ENCODE measurements at places on chromosomes 16 and 17.

DNA sequence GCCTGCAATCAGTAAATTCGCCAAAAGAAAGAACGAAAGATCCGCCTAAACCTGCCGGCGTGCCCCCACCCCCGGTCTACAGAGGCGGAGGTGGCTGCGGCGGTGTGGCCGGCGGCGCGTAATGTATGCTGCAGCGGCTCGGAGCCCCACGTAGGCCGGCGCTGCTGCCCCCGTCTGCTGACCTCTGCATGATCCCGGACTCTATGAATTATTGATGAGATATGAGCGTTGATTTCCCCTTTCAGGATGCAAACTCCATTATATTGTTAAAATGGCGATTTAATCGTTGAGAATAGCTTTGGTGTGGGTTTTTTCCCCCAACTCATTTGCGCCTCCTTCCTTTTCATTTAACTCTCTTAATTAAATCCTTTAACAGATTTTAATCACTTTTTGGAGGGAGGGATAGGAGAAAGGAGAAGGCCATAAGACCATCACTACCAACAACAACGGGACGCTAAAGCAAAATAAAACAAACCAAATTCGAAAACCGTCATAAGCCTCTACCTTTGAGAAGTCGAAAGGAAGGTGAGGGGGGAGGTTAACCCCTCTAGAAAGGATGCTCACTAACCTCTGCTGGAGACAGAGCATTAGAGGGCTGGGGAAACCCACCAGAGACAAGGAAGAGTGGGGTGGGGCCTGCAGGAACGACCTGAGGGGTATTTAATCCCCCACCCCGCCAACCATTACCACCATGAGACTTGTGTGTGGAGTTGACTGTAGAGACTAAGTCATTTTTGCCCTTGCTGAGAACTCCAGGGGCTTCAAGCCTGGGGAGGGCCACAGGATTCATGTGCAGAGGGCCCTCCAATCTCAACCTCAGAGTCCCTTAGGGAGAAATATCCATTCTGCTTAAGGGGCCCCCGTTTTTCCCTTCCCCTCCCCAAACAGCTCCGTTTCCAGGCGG lies 3.4 kb downstream of the HOXB3 start:
- no peak for DNase-seq

DNA sequence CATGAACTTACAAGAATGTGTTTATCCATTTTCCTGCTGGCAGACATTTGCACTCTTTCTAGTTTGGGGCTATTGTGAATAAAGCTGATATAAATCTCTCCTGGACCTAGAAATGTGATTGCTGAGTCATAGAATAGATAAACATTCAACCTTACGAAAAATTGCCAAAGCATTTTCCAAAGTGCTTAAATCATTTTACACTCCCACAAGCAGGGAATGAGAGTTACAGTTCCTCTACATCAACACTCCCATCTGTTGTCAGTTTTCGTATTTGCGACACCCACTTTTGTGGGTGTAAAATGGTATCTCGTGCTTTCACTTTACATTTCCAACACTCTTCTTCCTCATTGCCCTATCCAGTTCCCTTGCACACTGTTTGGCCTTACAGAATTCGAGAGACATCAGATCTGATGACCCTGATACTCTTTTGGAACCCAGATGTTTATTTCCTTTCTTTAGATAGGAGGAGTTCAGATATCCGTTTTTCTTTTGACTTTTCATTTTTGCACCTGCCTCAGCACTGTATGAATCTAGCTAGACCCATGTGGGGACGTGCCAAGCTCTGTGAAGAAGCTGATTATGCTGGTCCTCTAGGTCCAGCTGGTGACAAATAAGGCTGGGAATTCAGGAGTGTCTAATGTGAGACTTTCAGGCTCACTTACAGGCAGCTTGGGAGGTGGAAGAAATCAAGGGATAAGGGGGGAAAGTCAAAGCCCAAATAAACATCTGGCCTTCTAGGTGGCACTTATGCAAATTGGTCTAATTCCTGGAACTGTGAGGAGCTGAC lies 14.0 kb downstream of the SOX9 start:
- no peak for DNase-seq

DNA sequence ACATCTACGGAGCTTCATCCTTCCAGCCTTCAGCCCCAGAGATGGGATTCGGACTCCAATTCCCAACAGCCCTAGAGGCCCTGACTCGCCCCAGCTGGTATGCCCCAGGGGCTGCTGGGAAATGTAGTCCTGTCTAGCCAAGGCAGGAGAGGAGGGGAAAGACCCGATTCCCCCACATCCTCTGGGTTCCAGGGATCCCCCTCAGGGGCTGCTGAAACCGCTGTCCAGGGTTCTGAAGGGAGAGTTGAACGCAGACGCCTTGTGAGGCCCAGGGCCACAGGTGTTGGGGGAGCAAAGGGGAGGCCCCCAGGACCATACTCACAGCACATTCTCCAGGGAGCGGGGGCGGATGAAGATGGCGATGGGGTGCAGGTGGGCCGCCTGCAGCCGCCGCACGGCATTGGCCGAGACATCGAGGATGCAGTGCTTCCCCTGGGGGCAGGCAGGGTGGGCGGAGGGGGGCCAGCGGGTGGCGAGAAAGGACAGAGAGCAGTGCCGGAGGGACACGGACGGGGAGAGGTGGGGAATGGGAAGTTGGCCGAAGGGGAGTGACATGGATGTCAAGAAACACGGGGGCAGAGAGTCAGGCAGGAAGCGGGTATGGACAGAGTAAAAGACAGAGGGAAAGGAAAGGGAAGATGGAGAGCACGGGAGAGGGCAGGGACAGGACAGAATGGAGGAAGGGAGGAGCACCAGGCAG lies 12.6 kb upstream of the ASGR1 start:
- DNase-seq: no peak

DNA sequence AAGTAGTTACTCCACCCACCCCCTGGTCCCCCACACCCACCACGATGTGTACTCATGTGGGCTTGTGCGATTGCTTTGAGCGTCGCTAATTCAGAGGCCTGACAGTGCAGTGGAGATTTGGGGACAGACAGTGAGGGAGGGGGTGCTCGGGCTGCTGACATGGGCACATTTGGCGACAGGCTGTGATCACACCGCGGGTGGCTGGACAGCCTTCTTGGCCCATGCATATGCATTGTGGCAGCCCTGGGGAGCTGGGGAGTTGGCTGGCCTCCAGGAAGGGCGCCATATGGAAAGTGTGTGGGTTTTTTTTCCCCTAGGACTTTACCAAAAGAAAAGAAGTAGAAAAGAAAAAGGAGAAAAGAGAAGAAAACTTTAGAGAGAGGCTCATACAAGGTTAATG lies 275.5 kb upstream of the N4BP1 start:
- no peak for DNase-seq

DNA sequence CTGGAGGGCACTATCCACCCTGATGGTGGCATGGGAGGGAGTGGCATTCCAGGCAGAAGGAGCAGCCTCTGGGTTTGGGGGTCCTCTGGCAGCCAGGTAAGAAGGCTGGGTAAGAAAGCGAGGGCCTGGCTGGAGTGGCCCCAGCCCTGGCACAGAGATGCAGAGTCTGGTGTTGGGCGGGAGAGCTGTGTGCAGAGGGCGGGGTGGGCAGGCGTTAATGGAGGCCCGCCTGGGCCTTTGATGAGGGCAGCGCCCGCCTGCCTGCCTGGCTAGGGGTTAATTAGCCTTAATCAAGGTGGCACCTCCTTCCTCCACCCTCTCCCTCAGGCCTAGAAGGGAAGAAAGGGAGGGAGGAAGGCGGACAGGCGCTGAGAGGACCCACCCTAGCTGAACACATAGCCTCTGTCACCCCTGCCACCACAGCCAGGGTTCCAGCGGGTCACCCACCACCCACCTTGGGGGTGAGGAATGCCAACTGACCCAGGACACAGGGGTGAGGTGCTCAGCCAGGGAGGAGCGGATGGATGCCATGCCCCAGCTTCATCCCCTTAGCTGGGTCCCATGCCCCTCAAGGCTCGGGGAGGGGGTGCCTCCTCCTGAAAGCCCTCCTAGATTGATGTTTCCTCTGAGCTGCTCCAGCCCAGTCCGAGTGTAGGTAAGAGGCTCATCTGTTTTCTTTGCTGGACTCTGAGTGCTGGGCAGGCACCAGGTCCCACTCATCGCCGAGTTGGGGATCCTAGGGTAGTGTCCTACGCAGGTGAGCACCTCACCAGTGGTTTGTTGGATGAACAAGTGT lies 13.4 kb upstream of the FAM83G start:
- no peak for DNase-seq

DNA sequence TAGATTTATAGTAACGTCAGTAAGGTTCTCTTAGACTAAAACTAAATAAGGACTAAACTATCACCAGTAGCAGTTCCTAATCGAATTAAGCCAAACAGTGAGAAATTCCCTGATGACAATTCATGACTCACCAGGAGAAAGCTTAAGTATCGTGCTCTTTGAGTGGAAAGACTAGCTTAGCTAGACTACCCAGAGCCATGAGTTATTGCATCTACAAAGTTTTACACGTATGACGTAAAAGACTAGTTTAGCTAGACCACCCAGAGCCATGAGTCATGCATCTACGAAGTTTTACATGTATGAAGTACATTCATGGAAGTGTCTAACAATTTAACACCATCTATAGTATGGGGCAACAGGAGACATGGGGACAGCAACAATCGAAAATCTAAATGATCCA lies 36.6 kb downstream of the UBE2G1 start:
- DNase-seq: no peak

- peak; percentile 5 for DNase-seq
Observed at GRCh38 chr17:20234276-20234675, 225.1 kb downstream of the SPECC1 start.

DNA sequence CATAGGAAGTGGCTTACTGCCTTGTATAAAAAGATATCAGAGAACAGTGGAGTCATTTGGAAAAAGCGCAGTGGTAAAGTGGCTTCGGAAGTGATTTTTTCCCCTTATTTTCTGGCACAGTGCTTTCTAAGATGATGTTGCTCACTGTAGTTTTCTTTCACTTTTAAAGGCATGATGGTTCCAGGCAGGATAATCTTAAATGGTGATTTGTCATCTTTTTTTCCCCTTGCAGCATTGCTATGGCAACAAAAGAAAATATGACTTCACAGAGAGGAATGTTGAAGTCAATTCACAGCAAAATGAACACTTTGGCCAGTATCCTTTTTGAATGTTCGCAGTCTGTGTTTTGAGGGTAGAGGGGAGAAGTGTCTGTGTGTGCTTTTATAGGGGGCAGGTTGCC lies 42.5 kb downstream of the GOSR1 start:
- DNase-seq: no peak

DNA sequence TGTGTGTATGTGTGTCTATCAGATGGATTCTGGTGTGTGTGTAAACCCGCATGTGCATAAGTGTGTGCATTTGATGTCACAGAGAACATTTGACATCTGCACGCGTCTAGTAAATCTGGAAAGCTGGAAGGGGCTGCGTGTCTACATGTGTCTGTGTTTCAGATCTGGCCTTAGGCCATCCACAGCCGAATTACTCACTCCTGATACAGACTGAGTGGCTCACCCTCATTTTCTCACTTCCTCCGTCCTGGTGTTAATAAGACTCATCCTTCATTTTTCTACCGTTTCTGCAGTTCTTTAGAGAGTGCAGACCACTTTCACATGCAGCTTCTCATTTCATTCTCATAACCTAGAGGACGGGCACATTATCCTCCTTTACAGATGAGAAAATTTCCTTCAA lies 491.6 kb downstream of the CDH13 start:
- no peak for DNase-seq

- no peak for DNase-seq
Observed at GRCh38 chr17:73133911-73134649, 30.7 kb upstream of the SSTR2 start.

DNA sequence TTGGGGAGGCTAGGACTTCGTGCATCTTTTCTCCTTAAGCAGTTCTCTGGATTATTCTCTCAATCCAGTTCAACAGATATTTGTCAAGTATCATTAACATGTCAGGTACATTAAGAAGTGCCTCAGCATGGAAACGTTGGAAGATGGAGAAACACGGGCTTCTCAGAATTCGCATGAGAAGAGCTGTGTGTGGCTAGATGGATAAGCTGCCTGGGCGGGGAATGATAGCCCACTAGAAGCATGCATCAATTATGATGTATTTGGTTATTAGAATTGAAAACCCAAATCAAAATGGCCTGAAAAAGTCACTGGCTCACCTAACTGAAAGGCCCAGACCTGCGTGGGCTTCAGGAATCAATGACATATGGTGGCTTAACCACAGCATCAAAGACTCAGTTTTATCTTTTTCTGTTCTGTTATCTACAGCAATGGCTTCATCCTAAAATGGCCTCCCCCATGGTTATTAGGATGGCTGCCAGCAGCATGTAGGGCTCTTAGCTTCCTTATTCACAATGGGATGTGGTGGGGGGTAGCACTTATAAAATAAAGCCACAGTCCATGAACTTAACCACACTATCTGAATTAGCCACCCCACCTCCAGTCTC lies 43.9 kb downstream of the MMD start:
- no peak for DNase-seq

DNA sequence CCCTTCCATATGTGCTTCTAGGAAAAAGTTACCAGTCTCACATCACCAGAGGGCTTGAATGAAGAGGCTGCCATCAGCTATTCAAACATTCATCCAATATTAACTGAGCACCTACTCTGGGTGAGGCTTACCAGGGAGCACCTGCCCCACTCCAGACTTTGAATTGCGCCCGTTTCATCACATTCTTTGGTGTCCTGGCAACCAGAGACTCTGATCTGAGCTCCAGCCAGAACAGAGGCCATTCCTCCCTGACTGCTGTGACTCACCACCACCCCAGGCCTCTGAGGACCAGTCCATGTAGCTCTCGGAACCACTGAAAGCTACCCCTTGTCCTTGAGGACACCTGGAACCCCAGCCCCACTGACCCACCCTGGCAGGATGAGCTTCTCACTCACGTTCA lies at the start of gene C16orf96:
Gene C16orf96 (plus strand): TSS at position 229 of the 400 bp plus-strand sequence. CDS start 150 bp downstream, at position 379.
- no peak for DNase-seq

DNA sequence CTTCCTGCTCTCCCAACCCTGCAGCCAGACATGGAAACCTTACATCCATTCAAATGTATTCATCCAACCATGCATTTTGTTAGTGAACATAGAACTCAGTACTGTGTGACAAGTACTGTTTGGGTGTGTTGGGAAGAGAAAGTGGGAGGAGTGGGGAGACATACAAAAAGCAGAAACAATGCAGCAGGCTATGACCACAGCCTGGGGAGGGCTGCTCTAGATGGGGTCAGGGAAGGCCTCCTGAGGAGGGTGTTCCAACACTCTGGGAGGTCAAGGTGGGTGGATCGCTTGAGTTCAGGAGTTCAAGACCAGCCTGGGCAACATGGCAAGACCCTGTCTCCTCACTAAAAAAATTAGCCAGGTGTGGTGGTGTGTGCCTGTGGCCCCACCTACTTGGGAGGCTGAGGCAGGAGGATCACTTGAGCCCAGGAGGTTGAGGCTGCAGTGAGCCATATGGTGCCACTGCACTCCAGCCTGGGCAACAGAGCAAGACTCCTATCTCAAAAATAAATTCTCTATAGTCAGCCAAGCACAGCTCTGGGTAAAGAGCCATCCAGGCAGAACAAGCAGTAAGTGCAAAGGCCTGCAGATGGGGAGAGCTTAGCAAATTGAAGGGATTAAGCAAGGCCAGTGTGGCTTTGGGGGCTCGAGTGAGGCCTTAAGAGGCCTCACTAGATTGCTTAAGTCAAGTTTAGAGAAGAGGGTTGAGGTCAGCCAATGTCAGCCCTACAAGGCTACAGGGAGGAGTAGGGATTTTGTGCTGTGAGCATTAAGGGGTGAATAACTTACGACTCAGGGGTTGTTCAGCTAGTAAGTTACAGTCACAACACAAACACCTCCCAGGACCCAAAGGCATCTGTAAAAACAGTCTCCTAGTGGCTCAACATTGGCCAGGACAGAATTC lies 5.5 kb downstream of the SLC13A2 start:
- no peak for DNase-seq

All from stimulated activated CD4-positive, alpha-beta T cell treated with anti-CD3 and anti-CD28 coated beads, TNF-alpha, amount 100 ng/mL, for 1 hour (primary cell).